ENCODE measurements at places on chromosomes 5 and 9.

DNA sequence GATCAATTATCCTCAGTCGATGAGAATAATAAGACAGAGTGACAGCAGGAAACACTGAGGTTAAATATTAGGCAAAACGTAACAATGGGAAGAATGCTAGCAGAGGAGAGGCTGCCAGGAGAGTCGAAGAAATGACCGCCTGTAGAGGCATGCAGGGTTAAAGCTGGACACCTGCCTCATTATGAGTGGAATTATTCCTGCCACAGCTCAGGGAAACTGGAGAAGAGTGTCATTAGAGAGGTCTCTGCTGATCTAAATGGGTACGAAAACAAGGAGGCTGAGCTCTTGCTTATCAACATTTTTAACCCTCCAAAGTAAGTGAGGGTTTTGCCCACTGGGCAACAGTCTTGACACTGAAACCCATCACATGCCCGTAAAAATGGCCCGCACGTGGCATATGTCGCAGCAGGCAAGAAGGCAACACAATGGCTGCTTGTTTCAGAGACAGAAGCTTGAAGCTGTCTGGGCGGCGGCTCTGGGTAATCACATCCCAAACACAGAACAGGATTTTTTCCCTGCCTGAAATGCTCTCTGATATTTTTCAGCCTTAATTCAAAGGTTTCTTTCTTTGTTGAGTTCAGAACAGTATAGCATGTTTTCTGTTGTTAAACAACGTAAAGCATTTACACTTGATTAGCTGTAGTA, 118.7 kb downstream of the MED27 start:
- DNase-seq, result no peak

- DNase-seq, result no peak
Observed at GRCh38 chr9:38335686-38336085, 56.8 kb upstream of the ALDH1B1 start.

DNA sequence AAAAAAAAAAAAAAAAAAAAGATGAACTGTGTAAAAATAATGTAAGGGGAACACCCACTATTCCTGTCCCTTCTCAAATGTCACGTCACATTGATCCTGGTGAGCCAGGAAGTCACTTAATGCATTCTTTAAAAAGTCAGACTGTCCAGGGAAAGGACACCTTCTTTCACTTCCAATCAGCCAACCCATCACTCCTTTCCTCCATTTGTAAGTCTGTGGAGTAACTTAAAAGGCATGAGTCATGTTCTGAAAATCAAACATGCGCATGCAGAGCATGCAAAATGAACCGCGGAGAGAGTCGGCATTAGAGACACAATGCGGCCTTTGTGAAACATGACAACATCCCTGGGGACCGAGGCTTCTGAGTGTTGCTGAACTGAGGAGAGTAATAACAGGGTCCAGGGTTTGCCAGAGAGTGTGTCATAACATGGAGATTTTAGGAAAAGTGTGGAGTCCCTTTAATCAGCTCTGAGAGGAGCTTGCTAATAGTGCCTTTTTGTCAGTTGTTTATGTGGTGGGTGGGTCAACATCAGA, 77.6 kb upstream of the SEMA6A start:
- DNase-seq, result no peak

DNA sequence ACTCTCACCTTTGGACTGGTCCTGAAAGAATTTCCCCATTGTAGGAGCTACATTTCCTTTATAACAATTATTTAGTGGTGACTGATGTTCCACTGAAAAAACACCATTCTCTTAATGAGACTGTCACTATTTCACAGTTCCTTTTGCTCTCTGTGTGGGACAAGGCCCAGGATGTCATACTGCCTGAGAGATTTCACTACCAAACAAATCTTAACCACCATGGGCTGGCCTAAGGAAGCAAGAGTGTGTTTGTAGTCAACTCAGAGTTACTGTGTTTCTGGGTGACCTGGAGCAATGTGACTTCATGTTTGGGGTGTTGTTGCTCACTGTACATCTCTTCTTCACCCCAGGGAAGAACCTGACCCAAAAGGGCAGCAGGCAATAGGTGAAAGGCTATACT, 50.1 kb upstream of the ZNF608 start:
- no peak for DNase-seq

- DNase-seq, result no peak
Observed at GRCh38 chr5:81895307-81895706, 76.5 kb upstream of the ATG10 start.

GRCh38 chr9:86633945-86634344, 279.7 kb upstream of the TUT7 start:
- no peak for DNase-seq

GRCh38 chr5:115170929-115171510, 1.3 kb upstream of the TRIM36 start:
- DNase-seq, result no peak
